NCI-H1417 treated with DMSO at 0.1 percent for 48 hours (cell line): ENCODE measurements at places on chromosomes 3 and 15.

- no peak for DNase-seq
These were observed 32.4 kb upstream of the TKT start for GRCh38 chr3:53288214-53288613.

DNA sequence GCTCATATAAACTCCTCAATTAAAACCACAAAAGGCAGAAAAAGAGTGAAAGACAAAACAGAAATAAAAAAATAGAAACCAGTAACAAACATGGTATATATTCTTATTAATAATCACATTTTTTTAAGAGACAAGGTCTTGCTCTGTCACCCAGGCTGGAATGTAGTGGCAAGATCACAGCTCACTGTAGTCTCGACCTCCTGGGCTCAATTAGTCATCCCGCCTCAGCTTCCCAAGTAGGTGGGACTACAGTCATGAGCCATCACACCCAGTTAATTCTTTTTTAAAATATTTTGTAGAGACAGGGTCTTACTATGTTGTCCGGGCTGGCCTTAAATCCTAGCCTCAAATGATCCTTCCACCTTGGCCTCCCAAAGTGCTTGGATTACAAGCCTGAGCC is 37.1 kb downstream of the FAM240A start:
- no peak for DNase-seq

DNA sequence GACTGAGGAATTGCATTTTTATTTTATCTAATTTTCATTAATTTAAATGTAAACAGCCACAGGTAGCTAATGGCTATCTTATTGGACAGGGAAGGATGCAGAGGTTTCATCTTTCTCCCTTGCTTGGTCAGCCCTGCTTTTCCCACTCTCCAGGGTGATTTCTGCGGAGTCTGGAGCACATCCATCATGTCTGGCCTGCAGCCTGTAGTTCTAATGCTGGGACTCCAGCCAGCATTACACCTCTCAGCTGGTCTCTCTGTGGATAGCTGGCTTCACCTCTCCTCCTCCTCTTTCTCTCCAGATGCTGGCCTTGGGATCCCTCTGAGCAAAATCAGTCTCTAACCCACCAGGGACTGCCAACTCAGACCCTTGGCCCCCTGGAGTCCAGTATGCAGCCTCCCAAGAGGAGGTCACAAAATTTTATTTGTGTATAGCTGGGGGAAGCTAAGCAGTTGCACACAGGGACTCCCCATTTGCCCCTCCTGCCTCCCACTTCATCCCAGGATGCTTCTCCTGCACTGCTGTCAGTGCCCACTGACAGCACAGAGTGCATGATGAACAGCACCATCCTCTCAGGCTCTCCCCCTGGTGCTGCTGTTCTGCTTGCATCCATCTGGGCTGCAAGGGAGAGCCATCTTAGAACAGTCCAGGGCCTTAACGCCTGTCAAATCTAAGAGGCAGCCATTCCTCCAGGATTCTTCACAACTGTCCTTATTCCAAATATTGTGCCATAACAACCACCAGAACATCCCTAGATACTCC is 1.7 kb downstream of the BFSP2 start:
- no peak for DNase-seq

GRCh38 chr3:132659000-132659364 is 627 bp downstream of the ACAD11 start:
- DNase-seq = no peak

- DNase-seq = no peak
These were observed 326.1 kb downstream of the SATB1 start for GRCh38 chr3:18098960-18099587.

DNA sequence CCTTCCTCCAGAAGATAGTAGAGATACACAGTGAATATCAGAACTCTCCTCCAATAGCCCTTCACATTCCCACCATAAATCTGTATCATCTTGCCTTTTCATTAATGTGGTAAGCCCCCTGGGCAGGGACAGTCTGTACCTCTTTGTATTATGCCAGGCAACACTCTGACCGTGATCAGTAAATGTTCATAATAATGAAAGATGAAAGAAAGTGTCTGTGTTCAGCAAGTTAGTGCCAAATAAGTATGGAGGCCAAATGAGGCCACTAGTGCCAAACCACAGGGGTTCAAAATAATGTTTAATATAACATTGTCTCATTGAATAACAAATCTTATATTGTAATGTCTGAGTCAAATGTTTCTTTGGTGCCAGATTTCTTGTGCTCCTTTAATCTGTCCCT is 104.3 kb downstream of the CMSS1 start:
- DNase-seq = no peak

- no peak for DNase-seq
These were observed 9.3 kb downstream of the MSL2 start for GRCh38 chr3:136186846-136187245.

DNA sequence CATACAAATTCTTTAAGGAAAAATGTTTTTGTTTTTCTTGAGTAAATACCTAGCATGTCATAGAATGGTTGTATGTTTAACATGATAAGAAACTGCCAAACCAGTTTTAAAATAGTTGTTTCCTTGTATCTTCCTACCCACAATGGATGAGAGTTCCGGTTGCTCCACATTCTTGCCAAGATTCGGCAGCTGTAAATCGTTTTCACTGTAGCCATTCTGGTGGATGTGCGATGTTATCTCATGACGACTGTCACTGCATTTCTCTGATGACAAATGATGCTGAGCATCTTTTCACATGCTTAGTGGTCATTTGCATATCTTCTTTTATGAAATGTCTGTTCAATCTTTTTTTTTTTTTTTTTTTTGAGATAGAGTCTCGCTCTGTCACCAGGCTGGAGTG is 36.6 kb upstream of the SH3GL3 start:
- DNase-seq = no peak

GRCh38 chr15:65146438-65146837 is 12.8 kb upstream of the PDCD7 start:
- no peak for DNase-seq

DNA sequence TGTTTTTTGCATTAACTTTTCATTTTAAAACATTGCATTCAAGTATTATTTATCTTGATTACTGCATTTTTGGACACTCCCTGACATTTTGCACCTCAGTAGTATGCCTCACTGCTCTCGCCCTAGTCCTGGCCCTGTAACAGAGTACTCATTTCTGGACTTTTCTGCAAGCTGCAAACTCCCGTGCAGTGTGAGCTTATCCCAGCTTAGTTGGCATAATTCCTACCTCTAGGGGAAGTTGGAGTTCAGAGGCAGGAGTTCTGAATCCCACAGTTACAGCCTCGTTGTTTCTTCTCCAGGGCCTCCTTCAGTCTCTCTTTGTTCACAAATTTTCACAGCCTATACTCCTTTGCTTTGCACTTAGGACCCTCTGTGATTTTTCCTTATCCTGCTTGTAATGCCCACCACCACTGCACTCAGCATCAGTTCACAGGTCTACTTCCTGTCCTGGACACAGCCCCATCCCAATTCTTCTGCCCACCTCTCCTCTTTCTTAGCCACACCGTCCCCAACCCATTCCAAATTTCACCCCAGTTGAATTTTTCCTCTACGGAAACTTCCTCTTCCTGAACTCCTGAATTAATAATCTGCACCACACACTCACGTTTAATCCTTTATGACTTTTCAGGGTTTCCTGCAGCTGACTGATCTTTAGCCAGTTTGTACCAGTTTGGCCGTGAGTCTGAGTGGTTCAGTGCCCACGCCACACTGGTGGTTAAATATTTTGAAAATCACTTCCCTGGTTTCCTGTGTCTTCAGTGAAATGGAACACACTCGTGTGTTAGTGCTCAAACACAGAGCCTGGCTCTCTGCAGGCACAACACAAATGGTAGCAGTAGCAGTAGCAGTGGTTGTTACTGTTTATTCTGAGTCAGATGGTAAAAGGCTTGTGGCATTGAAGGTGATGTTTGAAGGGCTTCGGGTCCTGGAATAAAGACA is 6.3 kb upstream of the CTSH start:
- no peak for DNase-seq

- DNase-seq = no peak
These were observed 204.6 kb upstream of the STRIT1 start for GRCh38 chr3:155497930-155498647.

- no peak for DNase-seq
These were observed 41.2 kb upstream of the PIAS1 start for GRCh38 chr15:68012911-68013310.

- no peak for DNase-seq
These were observed 78.5 kb downstream of the RAD18 start for GRCh38 chr3:8884630-8885290.

DNA sequence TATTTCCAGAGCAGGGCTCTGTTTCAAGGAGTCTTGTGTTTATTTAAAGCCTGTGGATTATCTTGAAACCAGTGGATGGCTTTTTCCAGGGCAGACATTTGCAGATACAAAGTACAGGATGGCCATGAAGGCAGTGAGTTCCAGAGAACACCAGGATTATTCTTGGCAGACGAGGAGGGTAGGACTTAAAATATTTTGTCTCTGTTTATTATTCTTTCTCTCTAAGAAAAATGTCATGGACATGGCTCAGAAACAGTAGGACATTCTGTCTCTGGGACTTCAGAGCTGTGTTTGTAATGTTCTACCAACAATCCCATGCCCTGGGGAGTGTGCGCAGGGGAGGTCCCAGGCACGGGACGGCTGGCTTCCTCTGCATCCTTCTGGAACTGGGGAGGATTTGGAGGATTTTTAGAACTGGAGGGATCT is 125.9 kb downstream of the ATP10A start:
- DNase-seq = no peak

DNA sequence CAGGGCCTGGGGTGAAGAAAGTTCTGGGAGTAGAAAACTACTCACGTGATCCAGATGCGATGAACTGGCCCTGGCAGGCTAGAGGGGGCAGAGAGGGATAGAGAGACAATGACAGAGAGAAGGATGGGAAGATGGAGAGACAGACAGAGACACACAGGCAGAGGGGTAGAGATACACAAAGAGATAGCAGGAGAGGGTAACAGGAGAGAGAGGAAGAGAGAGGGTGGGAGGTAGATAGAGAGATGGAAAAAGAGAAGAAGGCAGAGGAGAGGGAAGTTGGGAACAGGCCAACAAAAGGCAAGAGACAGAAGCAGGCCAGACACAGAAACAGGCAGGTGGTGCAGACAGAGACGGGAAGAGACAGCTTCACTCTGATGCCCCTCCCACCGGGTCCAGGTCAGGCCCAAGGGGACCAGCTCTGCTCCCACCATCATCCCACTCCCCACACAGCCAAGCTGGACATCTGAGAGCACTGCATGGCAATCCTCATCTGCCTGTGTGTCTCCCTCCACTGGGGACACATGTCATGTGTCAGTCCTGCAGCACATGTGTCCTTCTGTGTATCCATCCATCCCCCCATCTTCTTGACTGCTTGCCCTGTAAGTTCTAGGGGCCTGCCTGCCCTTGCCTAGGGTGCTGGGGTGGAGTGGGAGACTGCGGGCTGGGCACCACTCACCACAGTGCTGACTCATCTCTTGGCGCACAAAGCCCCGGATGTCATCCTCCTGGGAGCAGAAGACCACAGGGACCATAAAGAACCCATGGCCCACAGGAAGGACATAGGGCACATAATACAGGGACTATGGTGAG is 2.2 kb upstream of the UCN2 start:
- DNase-seq = no peak

DNA sequence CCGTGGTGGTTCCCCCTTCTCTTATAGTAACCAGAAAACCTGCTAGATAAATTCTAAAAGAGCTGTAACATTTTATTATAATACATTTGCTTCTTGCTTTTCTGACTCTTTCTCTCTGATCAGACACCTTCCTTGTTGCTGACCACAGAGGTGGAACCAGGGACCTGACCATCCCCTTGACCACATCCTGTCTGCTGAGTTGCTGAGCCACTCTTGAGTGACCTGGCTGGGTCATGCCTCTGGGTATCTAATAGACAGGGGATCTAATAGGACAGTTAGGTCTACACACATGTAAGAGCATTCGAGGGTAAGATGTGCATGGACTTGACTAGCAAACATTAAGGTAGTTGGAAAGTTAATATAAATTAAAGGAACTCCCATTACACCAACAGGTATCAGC is 22.8 kb upstream of the TRIM59 start:
- no peak for DNase-seq

GRCh38 chr3:187314176-187314575 is 22.6 kb upstream of the MASP1 start:
- no peak for DNase-seq

- DNase-seq = no peak
These were observed 1.4 kb downstream of the WDR76 start for GRCh38 chr15:43828061-43828657.

DNA sequence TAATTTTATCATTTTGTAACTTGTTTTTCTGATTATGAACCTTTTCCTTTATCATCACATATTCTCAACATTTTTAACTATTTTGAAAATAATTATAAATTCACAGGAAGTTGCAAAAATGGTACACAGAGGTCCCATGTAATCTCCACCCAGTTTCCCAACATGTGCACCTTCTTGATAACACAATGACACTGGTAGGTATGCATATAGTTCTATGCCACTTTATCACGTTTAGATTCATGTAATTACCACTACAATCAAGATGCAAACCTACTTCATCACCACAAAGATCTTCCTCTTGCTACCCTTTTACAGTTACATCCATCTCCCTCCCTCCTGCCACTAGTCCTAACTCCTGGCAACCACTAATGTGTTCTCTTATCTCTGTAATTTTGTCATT is 413.9 kb downstream of the SHQ1 start:
- no peak for DNase-seq

- DNase-seq = no peak
These were observed 198.7 kb upstream of the PFN2 start for GRCh38 chr3:150169330-150169940.

- no peak for DNase-seq
These were observed 673.7 kb downstream of the FHIT start for GRCh38 chr3:60577601-60578000.

- DNase-seq = no peak
These were observed 13.7 kb downstream of the FGF7 start for GRCh38 chr15:49436751-49437150.
